AG08395 (cell line): ENCODE measurements at places on chromosomes 6 and 20.

DNA sequence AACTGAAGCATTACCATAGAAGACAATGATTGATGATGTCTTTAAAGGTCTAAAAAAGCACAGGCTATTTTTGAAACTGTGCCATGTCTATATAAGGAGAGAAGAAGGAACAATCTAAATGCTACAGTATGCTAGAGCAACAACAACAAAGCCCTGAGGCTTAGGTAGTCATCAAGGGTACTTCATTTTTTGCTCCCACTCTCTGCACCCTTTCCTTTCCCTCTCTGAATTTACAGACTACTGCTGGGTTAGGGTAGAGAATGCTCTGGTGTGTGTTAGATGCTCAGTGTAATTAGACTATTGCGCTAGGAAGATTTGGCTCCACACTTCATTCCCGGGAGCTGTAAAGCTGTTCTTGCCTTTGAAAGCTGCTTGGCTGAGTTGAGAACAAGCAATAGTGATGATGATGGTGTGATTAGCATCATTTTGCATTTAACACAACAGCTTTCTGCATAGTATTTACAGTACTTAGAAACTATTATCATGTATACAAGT lies 1262.5 kb upstream of the CITED2 start:
- no peak for DNase-seq

GRCh38 chr6:28543651-28544610 lies 18.2 kb downstream of the GPX5 start:
- DNase-seq = no peak

GRCh38 chr20:17965042-17965697 lies 3.4 kb downstream of the SNX5 start:
- no peak for DNase-seq

GRCh38 chr6:46273911-46274310 lies 103.1 kb upstream of the ENPP5 start:
- no peak for DNase-seq

- peak; percentile 52 for DNase-seq
These were observed 22.8 kb downstream of the RGS17 start for GRCh38 chr6:153108315-153108714.

DNA sequence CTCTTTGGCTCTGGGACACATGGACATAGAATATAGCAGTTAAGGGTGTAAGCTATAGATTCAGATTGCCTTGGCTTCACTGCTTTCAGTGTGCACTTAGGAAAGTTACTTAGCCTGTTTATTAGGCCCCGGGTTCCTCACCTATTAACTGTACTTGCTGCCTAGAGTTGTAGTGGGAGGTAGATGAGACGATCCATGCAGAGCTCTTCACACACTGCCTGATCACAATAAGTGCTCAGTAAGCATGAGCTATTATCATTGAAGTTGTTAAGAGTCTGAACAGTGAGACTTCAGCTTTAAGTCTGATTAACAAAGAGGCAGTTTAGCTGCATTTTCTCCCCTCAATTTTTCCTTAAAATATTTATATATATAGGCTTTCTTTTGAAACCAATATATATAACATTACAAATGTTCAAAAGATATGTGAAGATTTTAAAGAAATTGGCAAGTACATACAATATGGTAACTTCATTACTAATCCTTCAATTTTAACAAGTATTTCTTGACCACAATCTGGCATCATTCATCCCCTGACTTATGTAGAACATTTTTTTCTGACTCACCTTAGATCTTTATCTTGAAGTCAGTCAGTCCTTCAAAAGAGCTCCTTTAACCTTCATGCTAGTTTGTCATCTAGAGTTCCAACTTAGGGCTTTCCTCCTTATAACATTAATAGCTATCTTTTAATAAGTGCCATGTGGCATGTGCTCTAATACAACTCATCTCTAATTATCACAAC lies 20.5 kb upstream of the SUPT3H start:
- DNase-seq = no peak

DNA sequence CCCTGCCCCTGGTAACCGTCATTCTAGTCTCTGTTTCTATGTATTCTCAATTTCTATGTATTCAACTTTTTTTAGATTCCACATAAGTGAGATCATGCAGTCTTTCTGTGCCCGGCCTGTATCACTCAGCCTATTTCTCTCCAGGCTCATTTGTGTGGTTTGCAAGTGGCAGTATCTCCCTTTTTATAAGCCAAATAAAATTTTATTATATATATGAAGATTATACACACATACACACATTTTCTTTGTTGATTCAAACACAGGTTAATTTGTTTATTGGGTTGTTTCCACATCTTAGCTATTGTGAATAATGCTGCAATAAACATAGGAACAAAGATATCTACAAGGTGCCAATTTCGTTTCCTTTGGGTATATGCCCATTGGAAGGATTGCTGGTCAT lies 571.7 kb downstream of the DHX35 start:
- DNase-seq = no peak

DNA sequence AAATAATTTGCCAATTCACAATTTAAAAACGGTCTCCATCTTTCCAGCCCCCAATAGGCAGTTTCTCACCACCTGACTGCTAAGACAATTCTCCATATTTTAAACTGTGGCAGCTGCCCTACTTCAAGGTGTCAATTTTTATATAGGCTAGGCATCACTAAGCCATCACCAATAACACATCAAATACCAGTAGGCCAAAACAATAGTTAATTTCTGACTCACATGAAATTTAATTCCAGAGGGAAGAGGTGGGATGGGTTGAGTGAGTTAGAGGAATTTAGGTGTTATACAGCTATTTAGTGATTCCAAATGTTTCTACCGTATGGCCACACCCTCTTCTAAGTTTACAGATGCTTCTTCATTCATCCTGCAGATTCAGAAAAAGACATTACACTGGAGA lies 49.9 kb downstream of the GFRAL start:
- no peak for DNase-seq

GRCh38 chr6:2791450-2791974 lies 26.3 kb downstream of the WRNIP1 start:
- DNase-seq = no peak

- DNase-seq = no peak
These were observed 2.7 kb downstream of the CDC5L start for GRCh38 chr6:44390158-44390683.

DNA sequence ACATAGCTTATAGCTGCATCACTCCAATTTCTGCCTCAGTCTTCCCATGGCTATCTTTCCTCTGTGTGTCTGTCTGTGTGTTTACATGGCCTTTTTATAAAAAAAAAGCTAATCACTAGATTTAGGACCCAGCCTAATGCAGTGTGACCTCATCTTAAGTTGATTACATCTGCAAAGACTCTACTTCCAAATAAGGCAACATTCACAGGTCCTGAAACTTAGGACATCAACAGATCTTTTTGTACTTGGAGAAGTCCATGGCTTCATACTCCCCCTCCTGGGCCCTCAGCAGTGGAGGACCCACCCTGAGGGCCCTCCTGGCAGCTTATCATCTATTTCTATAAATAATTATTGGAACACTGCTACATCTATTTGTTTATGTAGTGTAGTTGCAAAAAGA lies 146.1 kb downstream of the LMBRD1 start:
- DNase-seq = no peak

- DNase-seq = no peak
These were observed 5.6 kb upstream of the RAMACL start for GRCh38 chr6:166591961-166592520.

DNA sequence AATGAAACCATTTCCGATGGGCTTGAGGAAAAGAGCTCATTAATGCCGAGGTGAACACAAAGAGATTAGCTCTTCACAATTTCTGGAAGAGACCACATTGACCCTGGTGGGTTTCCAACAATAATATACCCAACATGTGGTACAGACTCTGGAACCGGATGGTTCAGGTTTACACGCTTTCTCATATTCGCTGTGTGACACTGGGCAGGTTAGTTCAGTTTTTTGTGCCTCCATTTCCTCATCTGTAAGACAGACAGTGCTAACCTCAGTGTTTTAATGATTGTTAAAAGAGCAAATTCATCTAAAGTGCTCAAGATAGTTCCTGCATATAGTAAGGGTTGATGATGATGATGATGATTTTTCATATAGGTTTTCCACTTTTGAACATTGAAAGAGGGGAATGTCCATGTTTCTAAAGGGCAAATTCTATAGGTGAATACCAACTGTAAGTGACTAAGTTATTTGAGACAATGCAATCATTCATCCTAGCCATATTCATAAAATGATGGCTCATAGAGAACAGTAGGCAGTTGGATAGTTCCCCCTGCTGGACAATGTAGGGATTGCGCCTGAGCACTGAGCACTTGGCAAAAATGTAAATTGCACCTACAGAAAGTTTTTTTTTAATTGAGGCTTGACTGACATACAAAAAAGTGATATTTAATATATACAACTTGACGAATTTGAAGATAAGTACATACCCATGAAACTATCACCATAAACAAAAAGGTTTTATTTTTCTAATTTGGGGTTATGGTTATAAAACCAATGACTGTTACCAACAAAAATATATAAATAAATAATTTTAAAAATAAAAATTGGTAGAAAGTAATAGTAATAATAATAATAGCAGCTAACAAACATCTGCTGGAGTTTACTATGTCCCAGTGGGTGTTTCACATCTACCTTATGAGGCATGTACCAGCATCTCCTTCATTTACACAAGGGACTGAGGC lies 2.1 kb upstream of the PERP start:
- DNase-seq = peak; percentile 53

DNA sequence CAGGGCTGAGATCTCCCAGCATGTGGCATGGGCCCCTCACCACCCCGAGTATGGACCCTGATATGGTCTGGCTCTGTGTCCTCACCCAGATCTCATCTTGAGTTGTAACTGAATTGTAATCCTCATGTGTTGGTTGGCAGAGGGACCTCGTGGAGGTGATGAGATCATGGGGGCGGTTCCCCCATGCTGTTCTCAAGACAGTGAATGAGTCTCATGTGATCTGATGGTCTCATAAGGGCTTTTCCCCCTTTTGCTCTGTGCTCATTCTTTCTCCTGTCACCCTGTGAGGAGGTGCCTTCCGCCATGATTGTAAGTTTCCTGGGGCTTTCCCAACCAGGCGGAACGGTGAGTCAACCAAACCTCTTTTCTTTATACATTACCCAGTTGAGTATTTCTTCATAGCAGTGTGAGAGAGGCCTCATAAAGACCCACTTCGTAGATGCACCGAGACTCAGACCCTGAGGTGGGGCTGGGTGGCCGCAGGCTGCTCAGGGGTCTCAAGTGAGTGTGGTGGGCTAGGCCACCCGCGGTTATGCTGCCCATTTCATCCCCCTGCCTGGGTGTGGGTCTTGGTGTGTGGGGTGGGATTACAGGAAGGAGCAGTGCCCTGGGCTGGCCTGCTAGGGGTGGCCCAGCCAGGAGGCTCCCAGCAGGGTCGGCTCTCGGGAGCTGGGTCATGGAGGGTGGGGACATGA lies 26.2 kb upstream of the GATA5 start:
- DNase-seq = no peak

- no peak for DNase-seq
These were observed 17.6 kb downstream of the GHRH start for GRCh38 chr20:37243937-37244571.

GRCh38 chr20:48737434-48738093 lies 90.2 kb downstream of the PREX1 start:
- no peak for DNase-seq

- no peak for DNase-seq
These were observed 23.3 kb downstream of the MTFR2 start for GRCh38 chr6:136226674-136227377.

DNA sequence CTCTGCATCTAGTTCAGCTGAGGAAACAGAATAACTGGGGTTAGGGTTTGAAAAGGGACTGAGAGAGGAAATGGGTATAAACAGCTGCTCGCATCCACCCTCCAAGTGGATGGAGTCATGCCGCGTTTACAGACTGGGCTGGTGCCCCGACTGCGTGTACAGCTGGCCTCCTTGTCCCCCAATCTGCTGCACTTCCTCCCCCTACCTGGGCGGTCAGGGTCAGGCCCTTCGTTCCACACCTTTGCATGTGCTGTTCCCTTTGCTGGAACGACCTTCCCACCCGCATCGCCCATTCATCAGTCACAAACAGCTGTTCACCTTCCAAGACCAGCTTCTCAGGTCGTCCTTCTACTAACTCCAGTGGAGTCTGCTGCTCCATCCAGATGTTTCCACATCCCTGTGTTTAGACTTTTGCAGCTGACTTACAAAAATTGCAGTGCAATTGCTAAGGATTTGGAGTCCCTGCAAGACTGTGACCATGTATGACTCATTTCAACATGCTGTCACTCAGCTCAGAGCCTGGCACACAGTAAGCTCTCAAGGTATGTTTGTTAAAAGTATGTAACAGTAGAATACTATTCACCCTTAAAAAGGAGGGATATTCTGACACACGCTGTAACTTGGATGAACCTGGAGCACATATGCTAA lies 129.3 kb downstream of the DTNBP1 start:
- no peak for DNase-seq

GRCh38 chr6:163014736-163015135 lies 287.0 kb downstream of the PACRG start:
- DNase-seq = no peak

DNA sequence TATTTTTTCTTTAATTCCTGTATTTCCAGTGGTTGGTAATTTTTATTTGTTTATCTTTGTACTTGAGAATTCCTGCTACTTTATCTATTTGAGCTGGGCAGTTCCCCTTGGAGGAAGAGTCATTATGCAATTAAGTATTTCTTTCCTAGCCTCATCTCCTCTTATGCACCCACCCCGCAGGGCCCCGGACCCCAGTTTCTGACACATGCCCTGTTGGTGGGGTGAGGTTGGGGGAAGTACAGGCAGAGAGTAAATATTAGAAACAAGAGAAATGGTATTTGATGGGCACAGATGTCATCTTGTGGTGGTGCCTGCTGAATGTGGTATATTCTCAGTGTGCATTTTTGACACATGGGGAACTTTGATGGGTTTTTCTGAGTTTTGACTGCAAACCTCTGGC lies 602.7 kb upstream of the NOX3 start:
- no peak for DNase-seq

DNA sequence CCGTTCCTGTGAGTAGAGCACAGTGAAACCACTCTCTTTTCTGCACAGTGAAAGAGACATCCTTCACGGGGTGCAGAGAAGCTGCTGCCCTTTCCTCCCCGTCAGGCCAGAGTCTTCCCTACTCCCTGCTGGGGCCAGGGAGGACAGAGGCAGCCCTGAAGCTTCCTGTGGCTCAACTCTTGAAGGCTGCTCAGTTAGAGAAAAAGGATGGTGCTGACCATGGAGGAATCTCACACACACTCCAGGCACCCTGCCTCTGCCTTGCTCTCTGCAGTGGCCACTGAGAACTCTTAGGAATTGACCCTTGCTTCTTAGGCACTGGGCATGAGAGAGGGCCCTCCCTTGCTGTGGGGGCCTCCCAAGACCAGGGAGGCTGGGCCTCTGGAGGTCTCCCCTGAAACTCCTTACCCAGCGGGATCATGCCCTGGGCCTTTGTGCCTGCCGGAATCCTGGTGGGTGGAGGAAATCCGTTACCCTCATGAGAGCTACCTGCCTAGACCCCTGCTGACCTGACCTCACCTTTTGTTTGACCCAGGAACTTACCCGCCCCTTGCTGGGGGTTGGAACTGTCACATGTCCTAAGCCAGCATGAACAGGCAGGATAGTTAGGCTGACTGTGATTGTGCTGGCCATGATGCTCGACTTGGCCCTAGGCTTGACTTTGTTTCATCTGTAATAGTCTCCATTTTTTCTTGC lies 65.0 kb upstream of the CD93 start:
- no peak for DNase-seq
